Amniotic stem cell (primary cell): ENCODE measurements at places on chromosomes 1 and 21.

DNA sequence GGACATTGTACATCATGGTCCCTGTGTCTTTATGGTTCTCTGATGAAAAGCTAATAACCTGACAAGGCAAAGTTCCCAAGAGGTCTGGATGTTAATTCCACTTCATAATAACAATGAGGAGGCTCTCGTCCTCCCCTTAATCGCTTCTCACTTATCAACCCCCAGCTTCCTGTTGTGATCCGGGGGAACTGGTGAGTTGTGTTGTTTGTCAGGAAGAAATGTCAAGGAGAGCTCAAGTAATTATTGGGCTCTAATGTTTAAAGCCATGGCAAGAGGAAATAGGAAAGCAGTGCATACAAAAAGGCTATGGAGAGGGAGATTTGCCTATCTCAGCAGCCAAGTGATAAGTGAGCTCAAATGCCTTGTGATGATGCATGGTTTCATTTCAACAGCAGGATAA lies 42.8 kb upstream of the RASAL2 start:
- DNase-seq = no peak

- DNase-seq = no peak
Measured at GRCh38 chr1:240094041-240094722, 2.5 kb downstream of the FMN2 start.

DNA sequence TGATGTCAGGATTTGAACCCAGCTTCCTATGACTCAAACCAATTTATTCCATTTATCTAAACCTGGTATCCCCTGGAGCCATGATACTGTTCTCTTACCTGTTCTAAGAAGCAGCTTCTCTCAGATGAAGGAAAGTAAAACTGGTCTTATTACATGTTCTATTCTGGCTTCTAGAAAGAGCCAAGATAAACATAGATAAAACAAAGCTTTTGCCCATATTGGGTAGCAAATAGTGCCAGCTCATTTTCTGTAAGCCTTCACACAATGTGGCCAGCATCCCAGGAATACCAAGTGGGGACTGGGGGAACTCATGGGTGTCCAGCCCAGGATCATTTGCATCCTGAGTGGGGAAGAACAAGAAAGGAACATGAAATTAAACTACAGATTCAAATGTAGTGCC lies 53.5 kb upstream of the EPHA8 start:
- DNase-seq = no peak

DNA sequence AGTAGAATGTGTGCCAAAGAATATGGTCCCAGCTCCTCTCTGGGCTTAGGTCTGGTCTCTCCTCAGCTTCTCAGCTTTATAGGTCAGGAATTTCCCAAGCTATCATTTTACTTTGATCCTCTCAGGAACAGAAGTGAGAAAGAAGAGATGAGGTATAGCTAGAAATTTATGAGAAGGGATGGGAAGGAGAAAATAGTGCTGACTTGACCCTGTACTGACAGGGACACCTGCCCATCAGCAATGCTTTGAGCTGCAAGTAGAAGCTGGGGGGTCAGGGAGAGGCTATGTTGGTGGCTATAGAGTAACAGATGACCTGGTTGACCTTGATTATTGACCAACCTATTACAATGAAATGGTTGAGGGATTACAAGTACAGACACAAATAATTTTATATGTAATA lies 75.0 kb downstream of the XCL2 start:
- no peak for DNase-seq

GRCh38 chr1:226733876-226734275 lies 5.2 kb downstream of the ITPKB start:
- no peak for DNase-seq

DNA sequence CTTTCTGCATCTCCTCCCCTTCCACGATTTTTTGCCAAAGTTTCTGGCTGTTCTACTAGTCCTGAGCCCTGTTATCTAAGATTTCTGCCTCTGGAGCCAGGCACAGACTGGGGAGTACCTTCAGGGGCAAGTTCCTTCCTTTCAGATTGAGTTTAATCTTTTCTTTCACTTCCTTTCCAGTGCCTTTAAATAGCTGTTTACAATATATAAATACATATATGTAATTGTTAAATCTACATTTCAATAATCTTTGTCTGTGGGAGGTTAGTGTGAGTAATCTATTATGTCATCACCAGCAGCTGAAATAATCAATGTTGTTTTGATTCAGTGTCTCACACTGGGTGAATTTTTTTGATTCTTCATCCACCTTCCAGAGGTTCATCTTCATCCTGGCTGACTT lies 31.8 kb downstream of the DIPK1A start:
- DNase-seq = no peak
